ENCODE measurements at places on chromosomes 5 and 9.
A peak's percentile ranks its signal among the peaks of the same experiment; 100 is the strongest.

- no peak for DNase-seq
These were observed 72.5 kb upstream of the DAPK1 start for GRCh38 chr9:87425202-87425601.

- DNase-seq = no peak
These were observed 9.9 kb upstream of the SLC25A48 start for GRCh38 chr5:135824541-135825041.

DNA sequence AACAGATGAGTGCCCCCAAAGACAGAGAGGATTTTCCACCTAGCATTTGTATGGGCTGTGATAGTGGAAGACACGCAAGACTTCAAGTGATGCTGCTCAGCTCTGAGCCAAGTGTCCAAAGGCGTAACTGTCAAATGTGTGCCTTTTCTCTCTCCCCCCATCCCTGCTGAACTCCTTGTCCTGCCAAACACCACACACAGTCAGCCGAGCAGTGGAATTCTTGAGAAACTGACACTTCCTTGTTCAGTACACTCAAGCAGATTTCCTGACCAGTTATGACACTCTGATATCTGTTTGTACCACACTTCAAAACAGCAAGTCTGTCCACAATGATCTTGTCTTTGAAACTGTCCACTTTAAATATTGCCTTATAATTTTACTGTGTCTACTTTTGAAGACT, 166.4 kb downstream of the PIK3R1 start:
- no peak for DNase-seq

- DNase-seq = no peak
These were observed 358.0 kb downstream of the TAF11L14 start for GRCh38 chr5:17992291-17992690.

DNA sequence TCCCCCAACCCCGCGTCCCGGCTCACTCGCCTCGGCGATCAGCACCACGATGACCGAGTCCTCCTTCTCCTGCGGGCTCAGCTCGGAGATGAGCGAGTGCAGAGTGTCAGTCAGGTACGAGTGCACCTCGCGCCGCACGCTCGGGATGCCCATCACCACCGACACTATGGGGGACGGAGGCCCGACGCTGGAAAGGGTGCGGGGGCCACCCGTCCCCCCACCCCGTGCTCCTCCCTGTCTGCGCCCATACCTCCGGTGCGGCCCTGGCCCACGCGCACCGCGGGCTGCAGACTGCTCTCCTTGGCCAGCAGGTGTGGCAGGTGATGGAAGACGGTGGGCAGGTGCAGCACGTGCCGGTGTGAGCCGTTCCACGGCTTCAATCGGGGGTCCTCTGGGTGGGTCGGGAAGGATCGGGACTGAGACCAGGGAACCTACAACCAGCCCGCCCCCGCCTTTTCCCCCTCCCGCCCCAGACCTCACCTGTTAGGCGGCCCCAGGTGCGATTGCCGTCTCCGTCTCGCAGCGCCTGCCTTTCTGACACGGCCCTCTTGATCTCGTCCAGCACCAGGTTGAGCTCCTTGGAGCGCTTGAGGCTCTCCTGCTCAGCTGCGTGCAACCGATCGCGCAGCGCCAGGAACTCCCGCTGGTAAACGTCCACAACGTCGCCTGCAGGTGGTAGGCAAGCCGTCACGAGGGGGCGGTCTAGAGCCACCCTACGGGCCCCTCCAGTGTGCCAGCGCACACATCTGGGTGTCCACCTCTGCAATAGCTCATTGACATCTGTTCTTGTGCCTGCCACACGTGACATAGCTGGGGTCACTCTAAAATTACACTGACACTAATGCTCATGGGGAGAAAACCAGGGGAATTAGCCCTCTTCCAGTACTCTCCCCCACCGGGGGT, 5.1 kb downstream of the MGAT4B start:
- peak; percentile 62 for DNase-seq

DNA sequence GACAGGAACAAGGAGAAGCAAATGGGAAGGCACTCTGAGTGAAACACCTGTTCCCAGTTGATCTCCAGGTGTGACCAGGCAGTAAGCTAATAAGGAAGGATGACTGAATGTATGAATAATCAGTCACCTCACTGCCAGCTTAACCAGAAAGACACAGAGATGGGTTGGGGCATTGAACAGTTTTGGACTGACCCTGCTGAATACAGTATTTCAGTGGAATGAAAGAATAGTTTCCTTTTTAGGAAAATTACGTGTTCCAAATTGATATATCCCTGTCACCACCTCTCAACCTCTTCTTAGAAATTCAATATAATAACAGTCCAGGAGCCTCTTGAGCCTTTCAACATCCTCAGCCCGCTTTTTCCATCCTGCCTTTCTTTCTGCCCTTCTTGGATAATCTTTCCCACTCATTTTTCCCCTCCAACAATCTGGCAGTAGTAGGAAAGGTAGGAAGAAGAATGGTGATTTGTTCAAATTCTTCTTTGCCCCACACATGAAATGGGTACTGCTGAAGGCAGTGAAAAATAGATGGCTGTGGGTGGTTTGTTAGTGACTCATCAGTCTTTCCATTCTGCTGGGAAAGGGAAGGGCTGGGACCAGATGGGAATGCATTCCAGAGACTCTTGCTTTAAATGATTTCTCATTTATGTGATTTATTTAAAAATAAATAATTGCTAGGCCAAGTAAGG, 117.9 kb downstream of the ZSWIM6 start:
- DNase-seq = no peak

DNA sequence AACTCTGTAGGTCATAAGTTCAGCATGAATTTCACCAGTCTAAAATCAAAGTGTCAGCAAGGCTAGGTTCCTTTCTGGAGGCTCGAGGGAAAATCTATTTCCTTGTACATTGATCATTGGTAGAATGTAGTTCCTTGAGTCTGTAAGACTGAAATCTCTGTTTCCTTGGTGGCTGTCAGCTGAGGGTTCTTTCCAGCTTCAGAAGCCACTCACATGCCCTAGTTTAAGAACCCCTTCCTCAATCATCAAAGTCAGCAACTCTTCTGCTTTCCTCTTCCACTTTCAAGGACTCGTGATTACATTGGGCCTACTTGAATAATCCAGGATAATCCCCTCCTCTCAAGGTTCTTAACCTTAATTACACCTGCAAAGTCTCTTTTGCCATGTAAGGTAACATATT, 4.9 kb upstream of the SCAMP1 start:
- no peak for DNase-seq

GRCh38 chr5:102622262-102622661, 123.5 kb upstream of the SLCO6A1 start:
- DNase-seq = no peak

DNA sequence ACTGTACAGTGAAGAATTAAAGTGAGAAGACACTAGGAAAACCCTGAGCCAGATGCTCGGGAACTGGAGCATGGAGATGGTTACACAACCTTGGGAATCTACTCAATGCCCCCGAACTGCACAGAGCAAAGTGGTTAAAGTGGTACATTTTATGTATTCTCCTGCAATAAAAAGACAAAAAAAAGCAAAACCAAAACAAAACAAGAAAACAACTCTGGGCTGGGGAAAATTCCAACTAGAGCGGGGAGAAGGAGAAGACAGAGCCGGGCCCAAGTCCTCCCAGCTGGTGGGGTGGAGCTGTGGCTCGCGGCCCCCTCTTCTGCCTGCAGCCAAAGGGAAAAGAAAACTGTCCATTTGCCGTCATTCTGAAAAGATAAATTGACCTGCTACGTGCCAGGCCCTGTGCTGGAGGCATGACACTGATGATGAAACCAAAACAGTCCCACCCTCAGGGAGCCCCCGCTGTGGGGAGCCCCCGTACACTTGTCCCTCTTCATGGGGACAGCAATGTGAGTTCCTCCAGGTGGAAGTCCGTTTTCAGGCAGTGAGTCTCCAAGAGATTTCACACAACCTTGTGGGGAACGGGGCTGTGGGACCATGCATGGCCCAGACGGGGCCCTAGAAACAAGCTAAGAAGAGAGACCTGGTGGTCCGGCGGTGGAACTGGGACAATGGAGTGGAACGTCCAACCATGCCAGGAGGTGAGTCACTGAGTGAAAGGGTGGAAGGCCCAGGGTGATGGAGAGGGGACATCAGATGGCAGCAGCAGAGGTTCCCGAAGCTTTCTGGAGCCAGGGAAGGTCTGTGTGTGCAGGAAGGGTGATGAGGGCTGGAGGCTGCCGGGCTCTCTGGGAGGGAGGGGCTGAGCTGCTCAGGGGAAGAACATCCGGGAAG, 114.8 kb upstream of the COL5A1 start:
- no peak for DNase-seq

DNA sequence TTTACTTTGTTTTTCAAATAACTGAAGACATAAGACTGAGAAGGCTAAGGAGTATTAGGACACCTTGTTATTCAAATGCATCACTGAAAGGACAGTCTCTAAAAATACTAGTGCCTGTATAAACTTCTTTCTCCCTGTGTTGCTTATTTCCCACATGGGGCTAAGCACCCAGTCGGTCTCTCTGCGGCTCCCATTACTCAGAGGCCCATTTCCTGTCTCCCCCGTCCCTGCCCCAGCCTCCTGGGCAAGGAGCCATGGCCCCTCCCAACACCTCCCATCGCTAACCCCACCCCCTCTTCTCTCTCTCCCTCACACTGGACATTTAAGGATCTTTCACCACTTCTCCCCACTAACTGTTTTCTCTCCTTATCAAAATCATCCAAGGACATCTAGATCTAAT, 81.9 kb downstream of the EBF1 start:
- no peak for DNase-seq

- no peak for DNase-seq
These were observed 810.3 kb upstream of the ACO1 start for GRCh38 chr9:31574006-31574765.

DNA sequence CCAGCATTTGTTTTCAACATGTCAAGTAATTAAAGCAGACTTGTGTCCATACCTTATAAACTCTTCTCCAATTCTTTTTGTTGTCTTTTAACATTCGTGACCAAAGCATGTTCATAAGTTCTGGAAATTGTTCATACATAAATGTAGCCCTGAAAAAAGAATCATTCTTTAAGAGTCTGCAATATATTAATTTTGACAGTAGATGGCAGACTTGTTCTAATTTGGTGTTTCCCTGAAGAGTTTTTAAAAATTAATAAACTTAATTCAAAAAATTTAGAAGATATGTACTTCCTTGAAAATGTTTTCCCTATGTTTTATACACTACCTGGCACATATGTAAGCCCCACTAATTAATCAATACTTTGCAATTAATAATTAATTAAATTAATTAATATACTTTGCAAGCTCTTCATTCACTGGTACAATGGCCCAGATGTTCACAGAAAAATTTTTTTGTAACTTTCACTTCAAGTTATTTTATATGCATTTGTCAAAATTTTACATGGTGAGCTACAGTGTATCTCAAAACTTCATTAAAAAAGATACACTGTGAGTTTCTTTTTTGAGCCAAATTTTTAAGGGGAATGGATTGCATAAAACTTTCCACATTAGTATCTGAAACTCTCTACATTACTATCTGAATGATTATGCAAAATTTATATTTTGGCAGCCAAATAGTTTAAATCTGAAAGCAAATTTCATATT, 42.1 kb downstream of the CLINT1 start:
- no peak for DNase-seq

DNA sequence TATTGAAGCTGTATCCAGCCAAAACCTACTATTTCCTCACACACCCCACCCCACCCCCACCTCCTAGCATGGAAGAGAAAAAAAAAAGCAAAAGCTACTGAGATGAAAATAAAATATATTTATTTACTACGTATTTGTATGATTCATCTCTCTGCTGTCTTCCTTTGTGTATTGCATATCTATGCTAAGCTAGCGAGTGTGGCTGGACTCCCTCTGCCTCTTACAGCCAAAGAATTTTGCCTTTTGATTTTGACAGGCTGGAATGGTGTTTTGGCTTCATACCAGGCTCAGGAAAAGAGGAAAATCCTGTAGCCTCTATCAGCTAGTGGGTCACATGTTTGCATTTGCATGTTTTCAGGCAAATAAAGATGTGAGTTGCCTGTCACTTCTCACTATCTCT, 2.2 kb downstream of the ABLIM3 start:
- no peak for DNase-seq

- DNase-seq = no peak
These were observed 18.0 kb downstream of the IGIP start for GRCh38 chr5:140143521-140144258.

Data from activated CD8-positive, alpha-beta memory T cell treated with anti-CD3 and anti-CD28 coated beads for 1 hour (primary cell).